ENCODE measurements at places on chromosomes 7 and 10.

DNA sequence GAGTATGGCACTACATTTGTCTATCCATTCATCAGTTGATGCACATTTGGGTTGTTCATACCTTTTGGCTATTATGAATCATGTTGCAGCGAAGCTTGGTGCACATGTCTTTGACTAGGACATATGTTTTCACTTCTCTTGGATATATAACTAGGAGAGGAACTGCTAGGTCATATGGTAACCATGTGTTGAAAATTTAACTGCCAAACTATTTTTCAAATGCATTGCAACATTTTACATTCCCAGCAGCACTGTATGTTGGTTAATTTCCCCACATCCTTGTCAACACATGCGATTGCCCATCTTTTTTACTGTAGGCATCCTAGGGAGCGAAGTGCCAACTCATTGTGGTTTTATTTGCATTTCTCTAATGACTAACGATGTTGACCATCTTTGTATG is 183.4 kb downstream of the PRKCQ start:
- DNase-seq, result peak; percentile 96

DNA sequence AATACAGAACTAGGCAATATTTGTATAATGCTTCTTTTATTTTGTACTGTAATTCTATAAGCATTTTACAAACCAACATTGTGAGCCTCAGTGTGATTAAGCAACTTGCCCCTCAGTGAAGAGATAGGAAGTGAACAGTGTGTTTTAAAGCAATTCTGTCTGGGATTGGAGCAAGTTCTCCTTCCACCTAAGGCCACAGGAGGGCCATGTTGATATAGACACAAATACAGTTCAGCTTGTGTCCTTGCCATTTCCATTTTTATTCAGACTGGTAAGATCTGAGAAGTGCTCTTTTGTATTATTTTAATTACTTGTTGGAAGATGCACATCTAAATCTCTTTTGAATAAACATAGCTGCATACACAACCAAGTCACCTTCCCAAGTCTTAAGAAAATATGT is 416.3 kb upstream of the COBL start:
- no peak for DNase-seq

- no peak for DNase-seq
These were observed 41.3 kb upstream of the FAM180A start for GRCh38 chr7:135789956-135790355.

DNA sequence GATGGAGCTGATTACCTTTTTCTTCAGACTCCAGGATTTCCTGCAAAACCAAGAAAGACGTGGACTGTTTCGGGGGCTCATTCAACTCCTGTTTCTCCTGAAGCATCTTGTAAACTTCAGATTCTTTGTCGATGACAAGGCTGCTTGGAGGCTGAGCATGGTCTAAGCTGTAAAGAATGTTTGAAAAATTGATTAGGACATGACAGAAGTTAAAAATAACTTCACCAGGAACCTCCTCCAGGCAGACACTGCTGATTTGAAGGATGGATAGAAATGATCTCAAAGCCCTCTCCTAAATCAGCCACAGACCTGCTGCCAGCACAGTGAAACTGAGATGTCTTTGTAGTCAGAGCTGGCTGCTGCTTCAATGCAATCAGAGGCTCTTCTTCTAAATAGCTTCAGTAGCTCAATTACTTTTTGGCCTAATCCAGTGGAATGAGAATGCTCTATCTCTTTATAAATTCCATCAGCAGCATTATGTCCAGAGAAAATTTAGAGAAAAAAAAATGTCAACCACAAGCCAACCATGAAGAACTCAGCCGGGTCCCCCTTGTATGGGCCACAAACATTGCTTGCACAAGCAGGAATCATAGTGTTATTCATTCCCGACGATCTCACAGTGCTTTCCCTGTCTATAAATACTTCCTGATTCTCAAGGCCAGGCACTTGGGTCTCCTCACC is 43.5 kb downstream of the PDLIM1 start:
- DNase-seq, result peak; percentile 96

DNA sequence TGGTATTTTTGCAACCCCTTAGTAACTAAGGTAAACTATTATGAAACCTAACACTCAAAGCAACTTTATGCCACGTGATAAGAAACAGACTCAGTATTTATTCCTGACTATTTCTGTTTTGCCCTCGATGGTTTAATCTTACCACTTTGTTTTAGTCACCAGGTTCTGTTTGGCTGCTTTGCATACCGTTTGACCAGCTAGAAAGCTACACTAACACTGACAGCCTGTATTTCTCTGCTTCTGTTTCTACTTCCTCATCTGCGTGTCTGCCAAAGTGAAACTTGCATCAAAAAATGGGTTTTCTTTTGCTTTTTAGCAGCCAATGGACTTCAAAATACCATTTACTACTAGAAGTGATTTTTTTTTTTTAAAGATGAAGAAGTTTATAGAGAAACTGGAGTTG is 802.5 kb downstream of the GRM8 start:
- DNase-seq, result no peak

DNA sequence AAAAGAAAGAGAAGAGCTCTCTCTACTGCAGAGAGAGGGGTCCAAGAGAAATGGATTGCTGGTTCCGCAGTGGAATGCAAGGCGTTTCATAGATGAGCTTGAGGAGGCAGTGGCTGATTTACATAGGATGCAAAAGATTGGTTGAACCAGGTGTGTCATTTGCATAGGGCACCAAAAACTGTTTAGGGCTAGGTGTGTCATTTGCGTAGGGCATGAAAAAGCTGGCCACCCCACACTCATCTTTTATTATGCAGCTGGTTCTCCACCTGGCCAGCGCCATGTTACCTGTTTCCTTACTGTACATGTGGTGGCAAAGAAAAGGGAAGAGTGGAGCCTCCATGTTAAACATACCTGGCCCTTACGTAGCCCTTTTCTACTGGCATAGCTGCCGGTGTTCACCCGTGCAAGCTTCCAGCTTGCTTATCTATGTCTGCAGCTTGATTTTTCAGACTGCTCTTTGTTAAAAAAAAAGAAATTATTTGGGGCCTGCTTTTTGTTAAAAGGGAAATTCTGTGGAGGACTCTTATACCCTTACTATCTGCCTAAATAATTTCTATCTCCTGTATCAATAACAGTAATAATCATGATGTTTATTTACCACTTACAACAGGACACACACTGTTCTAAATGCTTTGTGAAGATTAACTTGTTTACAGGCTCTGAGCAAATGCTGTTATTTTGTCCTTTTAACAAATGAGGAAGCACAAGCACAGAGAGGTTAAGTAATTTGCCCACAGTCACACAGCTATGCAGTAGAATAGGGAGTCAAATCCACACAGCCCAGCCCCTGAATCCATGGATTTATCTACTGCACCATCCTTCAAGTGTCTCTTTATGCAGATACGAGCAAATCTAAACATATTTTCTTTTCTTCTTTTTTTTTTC is 33.3 kb downstream of the CASP7 start:
- DNase-seq, result no peak

GRCh38 chr7:116354546-116355423 is 144.4 kb downstream of the TES start:
- DNase-seq, result peak; percentile 95

- peak; percentile 41 for DNase-seq
These were observed 179.5 kb downstream of the REEP3 start for GRCh38 chr10:63700631-63701156.

All from fibroblast of skin of right biceps (primary cell).